ENCODE measurements at places on chromosomes 6 and 20.

DNA sequence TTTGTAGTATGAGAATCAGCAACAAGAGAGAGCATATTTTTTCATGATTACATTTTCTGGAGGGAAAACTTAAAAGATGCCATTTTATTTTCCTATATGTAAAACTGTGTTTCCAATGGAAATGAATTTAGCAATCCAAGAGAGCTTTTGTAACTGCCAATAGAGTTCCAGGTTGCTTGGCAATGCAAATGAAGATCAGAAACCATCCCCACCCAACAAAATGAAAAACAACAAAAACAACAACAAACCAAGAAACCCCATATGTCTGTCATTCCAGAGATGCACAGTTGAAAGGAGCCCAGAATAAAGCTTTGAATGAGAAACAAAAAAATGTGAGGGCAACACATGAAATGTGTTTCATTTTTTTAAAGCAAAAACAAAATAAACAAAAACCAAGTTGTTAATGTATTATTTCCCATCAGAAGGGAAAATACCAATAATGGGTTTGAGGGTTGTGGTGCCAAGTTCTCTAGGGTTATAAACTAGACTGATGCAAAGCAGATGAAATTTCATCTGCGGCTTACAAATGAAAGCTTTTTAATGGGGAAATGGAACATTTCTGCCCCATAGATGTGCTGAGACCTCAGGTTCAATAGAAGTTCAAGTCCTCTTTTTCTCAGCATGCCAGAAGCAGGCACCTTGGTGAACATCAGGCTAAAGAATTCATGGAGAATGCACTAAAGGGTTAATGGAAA, 121.5 kb upstream of the MCHR2 start:
- no peak for DNase-seq

DNA sequence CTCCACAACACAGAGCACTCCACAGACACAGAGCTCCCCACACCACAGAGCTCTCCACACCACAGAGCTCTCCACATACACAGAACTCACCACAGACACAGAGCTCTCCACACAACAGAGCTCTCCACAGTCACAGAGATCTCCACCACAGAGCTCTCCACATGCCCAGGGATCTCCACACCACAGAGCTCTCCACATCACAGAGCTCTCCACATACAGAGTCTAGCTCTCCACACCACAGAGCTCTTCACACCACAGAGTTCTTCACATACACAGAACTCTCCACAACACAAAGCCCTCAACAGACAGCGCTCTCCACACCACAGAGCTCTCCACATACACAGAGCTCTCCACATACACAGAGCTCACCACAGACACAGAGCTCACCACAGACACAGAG, 55.3 kb downstream of the ERMARD start:
- DNase-seq = peak; percentile 21

DNA sequence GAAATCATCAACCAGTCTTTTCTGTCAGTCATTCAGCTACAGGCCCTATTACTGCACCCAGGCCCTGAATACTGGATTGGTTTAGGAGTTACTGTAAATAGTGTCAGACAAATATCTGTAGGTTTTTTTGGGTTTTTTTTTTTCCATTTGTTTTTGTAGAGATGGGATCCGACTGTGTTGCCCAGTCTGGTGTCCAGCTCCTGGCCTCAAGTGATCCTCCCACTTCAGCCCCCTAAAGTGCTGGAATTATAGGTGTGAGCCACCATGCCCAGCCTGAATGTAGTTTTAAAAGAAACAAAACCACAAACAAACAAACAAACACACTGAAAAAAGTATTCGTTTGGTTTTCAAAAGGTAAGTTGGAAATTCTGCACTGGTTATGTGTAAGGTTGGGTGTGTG, 39.6 kb downstream of the DZANK1 start:
- no peak for DNase-seq

DNA sequence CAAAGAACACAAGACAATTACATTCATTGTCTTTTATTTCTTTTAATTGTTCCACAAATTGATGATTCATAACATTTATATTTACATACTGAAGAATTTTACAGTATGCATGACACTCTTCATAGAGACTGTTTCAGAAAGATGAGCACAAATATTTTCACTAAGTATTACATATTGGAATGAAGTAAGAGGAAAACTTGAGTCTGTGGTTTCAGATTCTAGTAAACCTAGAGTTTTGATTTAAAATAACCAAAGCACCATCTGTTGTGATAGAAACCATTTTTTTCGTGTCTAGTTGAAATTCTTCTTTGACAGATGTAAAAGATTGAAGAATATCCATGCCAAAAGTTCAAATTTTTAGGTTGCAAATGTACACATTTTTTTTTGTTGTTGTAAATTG, 32.1 kb upstream of the OPN5 start:
- DNase-seq = no peak

DNA sequence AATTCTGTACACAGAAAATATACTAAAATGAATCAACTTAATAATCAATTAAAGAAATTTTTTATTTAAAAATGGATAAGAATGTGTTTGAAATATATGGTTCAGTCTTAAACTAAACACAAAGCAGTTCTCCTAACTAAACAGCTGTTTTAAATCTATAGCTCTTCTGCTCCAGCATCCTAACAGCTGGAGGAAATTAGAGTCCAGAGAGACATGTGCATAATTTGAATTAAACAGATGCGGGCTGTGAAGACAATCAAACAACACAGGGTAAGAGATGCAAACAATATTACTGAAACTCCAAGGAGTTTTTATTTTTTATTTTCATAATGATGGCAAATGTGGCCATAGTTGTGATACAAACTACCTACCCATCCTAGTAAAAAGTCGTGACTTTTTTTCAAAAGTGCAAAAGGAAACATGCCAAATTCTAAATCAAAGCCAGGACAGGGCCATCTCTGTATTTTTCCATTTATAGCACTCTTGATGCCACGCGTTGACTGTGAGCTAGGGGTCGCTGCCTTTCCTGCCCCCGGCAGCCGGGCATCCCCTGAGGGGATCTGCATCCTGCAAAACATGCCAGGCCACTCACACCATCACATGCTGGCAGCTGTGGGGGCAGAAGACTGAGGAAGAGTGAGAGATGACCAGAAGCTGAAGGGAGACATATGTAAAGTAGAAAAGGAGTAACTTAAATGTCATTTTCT, 310.6 kb downstream of the PRKN start:
- no peak for DNase-seq

DNA sequence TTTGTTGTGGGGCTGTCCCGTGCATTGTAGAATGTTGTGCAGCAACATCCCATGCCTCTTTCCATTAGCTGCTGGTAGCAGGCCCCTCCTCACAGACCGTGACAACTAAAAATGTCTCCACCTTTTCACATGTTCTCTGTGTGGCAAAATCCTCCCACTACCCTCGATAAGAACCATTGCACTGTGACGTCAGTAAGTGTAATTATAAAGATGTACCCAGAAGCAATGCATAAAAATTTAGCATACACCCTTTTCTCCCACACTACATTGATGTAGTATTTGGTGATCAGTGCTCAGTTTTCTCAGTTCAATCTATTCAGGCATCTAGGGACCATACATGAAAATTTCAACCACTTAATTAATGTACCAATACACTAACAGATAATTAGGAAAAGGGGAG, 389.9 kb downstream of the DOK5 start:
- no peak for DNase-seq

DNA sequence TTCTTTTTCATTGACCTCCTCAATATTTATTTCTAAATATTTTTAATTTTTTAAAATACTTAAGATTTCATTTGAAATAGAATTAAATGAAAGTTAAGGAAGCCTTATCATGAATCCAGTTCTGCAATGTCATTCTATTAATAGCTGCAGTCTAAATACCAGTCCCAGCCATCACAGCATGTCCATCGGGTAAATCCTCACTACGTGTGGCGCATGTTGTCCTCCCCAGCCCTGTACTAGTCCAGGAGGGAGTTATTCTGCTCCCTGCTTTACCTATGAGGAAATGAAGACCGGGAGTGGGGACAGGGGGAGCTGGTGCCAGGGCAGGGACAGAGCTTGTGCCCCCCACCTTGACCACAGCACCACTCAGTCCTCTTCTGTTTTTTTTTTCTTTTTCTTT, 125.1 kb upstream of the QKI start:
- no peak for DNase-seq

DNA sequence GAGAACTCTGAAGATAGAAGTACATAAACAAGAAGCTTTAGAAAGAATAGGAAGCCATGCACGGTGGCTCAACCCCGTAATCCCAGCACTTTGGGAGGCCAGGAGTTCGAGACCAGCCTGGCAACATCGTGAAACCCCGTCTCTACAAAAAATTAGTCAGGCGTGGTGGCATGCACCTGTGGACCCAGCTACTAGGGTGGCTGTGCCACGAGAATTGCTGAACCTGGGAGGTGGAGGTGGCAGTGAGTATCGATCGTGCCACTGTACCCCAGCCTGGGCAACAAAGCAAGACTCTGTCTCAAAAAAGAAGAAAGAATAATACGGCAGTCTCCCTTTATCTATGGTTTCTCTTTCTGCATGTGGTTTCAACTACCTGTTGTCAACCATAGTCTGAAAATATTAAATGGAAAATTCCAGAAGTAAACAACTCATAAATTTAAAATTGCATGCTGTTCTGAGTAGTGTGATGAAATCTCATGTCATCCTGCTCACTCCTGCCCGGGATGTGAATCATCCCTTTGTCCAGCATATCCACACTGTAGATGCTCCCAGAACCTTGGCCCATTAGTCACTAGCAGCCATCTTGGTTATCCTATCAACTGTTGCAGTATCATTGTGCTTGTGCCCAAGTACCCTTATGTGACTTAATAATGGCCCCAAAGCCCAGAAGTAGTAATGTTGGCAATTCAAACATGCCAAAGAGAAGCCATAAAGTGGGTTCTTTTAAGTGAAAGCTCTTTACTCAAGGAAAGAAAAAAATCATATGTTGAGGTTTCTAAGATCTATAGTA, 22.1 kb downstream of the DEK start:
- DNase-seq = no peak

- DNase-seq = no peak
Measured at GRCh38 chr6:61586934-61587537, 699.0 kb downstream of the KHDRBS2 start.

- no peak for DNase-seq
Measured at GRCh38 chr6:36336779-36337241, at the start of gene BNIP5. TSS of gene BNIP5 (minus strand) at chr6:36336888. CDS start at chr6:36330690, 6,198 bp downstream.

DNA sequence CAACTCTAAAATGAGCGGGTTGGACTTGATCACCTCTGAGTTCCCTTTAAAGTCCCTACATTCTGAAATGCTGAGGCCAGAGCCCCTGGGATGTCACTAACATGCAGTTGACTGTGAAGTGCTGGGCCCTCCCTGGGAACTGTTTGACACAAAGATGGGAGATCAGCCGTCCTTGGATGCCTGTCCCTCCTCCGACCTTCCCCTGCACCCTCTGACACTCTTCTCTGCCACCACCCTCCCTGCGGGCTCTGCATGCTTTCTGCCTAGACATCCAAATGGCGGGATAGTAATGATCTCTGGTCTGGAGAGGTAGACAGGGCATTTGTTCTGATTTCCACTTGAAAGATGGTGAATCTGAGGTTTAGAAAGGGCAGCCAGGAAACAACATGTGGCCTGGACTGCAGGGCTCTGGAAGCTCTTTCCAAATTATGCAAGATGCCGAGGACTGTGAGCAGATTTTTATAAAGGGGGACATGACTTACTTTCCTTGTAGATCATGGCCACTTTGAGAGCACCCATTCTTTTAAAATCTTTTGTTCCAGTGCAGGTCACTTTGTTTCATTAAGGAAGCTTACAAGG, 113.2 kb downstream of the ZDHHC14 start:
- no peak for DNase-seq

DNA sequence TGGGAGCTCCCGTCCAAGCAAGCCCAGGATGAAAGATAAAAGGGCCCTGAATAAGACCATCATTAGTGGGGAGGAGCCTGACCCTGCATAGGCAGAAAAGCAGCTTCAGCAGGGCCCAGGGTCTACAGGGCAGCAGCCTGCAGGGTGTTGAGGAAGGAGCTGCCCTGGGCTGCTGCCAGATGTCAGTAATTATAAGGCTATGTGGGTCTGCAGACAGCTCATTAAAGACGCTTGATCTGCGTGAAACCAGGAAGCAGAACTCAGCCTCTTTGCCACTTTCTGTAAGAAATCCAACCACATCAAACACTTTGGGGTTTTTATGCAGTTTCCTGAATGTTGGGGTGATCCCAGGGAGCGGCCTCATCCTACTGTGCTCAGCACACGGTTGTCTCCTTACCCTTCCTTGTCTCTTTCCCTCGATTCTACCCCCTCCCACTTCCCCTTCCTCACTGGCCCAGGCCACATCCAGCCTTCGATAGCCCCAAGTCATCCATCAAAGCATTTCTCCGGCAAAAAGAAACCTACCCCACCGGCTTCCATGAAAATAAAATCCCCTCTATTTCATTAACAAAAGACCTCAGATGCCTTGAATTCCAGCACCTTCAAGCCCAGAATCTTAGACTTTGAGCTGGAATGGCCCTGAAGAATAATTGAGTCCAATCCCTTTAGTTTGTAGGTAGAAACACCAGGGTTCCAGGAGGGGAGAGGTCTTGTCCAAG, 1.0 kb upstream of the TGM6 start:
- DNase-seq = no peak

GRCh38 chr6:99364026-99364425, 14.6 kb upstream of the FAXC start:
- DNase-seq = no peak

DNA sequence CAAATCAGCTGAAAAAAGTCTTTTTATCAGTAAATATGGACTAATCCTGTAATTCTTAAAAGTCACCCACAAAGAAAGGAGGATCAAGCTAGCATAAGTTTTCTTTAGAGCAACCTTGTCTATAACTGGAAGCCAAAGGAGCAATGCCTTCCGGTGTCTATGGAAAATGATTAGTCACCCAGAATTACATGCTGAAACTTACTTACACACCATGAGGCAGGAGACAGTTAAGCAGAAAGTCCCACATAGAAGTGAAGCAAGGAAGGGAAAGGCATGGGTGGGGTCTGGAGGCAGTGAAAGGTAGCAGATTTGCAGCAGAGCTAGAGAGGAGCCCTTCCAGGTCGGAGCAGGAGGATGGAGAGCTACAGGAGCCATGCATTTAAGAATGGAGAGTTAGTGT, 153.7 kb upstream of the RIPOR2 start:
- no peak for DNase-seq

DNA sequence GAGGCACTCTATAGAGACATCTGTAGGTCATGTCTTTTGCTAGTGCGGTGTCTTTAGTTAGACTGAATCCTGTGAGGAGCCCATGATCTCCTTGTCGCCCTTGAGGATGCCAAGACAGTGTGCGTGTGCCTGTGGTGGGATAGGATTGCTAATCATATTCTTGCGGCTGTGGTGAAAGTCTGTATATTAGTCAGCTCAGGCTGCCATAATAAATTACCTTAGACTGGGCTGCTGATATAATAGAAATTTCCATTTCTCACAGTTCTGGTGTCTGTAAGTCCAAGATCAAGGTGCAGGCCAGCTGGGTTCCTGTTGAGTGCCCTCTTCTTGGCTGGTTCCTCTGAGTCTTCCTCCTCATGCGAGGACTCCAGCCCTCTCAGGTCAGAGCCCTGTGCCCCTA, 141.2 kb downstream of the JARID2 start:
- DNase-seq = no peak

- no peak for DNase-seq
Measured at GRCh38 chr20:46563170-46563859, 12.9 kb upstream of the OCSTAMP start.

GRCh38 chr6:56814802-56815201, 140.1 kb upstream of the BEND6 start:
- no peak for DNase-seq
